ENCODE measurements at places on chromosomes 12 and 14. TPM values are rescaled to one million over a fixed set of nuclear protein-coding genes. Genes with fewer than 3 reads are reported as not detected.

Gene TMEM119
- total RNA-seq: 0.20 TPM

DNA sequence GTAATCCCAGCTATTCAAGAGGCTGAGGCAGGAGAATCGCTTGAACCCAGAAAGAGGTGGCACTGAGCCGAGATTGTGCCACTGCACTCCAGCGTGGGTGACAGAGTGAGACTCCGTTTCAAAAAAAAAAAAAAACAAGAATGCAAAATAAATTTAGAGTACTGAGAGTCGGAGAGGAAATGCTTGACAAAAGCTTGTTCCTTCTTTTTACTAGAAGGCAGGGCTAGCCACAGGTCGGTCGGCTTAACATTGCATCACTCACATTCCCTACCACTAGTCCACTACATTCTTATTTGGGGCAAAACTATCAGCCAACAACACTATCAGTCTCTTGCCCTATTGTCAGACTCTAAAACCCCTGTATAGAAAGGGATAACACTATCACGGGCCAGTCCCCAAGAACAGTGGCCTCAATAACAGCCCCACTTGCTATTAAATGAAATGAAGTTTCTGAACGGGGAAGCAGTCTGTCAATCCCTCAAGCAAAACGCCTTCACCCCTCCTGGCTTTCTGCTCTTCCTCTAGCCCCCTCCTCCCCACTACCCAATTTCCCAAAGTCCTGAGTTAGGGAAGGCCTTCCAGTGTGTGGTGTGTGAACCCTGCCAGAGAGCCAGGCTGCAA lies 1.0 kb downstream of the RNF41 start:
- no peak for DNase-seq

Gene PTPRO
- 0.57 TPM for total RNA-seq

Gene KANSL2
- 48.1 TPM for total RNA-seq

GRCh38 chr14:75123991-75124390 lies 2.9 kb downstream of the NEK9 start:
- DNase-seq: no peak

- DNase-seq: no peak
These were observed 30.7 kb downstream of the GRIP1 start for GRCh38 chr12:66648033-66648735.

DNA sequence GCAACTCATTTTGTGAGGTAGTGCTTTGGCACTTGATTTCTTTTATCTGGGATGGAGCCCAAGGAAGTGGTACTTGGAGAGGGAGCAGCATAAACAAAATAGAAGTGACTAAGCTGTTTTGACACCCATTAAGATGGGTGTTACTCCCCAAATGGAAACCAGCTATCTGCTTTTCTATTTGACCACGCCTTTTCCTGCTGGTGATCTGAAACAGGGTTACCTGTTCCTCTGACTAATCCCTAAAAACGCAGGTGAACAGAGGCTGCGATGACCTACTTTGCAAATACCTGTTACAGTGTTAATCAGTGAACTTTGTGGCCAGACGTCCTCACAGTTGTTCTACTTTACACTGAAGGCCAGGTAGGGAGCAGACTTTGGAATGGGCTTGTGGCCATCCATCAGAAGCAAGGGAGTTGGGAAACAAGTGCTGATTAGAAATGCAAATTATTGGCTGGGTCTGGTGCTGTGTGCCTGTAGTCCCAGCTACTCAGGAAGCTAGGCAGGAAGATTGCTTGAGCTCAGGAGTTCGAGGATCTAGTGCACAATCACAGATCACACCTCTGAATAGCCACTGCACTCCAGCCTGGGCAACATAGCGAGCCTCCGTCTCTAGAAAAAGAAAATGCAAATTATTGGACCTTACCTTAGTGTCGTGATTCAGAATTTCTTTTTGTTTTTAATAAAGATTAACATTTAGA lies 58.3 kb upstream of the HECTD1 start:
- DNase-seq: no peak

Gene TEAD4
- total RNA-seq: 96.8 TPM

Gene ARHGDIB
- total RNA-seq: 1.6 TPM

GRCh38 chr14:73777420-73777819 lies 63.2 kb upstream of the PNMA1 start:
- no peak for DNase-seq

- no peak for DNase-seq
These were observed 1014.3 kb upstream of the NOVA1 start for GRCh38 chr14:27612121-27612520.

DNA sequence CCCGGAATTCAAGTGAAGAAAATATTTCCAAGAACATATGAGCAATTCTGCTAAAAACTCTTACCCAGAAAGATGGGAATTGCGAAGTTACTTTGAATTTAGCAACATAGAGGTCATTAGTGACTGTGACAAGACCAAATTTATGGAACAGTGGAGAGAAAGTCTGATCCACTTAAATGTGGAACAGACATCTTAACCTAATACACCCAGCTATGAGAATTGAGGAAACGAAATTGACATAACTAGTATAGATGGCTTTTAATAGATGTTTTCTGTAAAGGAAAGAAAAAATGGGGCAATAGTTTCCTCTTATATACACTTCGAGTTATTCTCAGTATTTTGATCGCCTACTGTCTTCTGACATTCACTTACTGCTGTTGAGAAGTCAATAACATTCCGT lies 4.6 kb downstream of the OVCH1 start:
- DNase-seq: no peak

Gene AJUBA
- total RNA-seq: 35.8 TPM

Gene HOXC12
- not detected for total RNA-seq

DNA sequence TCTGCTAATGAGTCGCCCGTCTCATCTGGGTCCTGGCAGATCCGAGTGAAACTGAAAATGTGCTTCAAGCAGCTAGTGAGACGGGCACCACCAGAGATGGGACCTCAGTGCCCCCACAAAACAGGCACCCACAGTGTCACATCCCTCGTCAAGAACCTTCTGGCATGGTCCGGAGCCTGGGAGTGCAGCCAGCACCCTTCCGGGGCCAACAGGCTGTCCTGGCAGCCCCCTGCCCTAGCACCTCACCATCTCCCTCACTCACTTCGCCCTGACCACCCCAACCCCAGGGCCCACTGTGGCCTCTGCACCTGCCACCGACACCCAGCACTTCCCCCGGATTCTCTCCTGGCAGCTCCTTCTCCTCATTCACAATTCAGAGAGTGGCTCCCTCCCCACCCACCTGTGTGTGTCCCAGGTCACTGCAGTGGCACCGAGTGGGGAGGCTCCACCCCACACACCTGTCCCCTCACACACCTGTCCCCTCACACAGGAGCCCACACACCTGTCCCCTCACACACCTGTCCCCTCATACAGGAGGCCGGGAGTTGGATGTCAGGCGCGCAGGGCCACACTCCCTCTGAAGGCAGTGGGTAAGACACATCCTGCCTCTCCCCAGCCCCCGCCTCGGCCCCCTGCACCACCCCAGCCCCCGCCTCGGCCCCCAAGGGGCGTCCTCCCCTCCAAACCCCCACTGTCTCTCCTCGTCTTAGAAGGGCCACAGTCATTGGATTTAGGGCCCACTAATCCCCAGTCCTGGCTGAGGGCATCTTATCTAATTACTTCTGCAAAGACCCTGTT lies 7.9 kb downstream of the GALNT9 start:
- no peak for DNase-seq

GRCh38 chr12:18479256-18479655 lies 217.9 kb downstream of the PIK3C2G start:
- no peak for DNase-seq

DNA sequence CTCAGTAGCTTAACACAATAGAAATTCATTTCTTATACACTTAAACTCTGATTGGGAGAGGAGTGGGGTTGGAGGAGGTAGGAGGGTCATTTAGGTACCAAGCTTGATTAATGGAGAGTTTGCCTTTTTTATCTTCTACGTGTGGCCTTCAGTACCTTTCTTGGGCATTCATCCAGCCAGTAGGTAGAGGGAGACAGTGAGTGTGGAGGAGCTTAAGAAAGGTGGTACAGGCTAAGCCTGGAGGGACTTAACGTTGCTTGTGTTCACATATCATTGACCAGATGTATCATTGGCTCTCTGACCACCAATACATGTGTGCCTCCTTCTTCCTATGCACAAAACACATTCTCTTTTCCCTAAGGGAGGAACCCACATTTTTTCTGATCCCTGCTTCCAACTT lies 232.9 kb upstream of the CRY1 start:
- no peak for DNase-seq
